ENCODE measurements at places on chromosomes 5 and 9.

- DNase-seq: no peak
Measured at GRCh38 chr5:82205005-82205404, 73.1 kb downstream of the RPS23 start.

GRCh38 chr9:18985464-18985951 lies 47.5 kb downstream of the SAXO1 start:
- no peak for DNase-seq

DNA sequence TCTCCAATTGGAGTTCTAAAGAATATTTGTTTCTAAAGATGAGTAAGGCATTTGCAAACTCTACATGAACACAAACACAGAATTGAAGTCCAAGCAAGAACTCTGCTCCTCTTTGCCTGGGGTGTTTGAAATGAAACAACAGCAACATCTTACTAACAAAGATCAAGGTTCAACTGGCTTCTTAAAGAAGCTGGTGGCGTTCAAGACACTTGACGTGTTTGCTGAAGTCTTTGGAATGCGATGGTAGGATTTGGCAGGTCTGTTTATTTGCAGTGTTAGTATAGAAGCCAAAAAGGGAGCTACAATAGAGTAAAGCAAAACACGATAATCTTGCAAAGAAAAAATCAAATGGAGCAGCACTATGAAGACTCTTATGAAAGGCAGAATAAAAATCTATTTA lies 94.9 kb downstream of the BASP1 start:
- no peak for DNase-seq

GRCh38 chr5:14032918-14033317 lies 88.4 kb upstream of the DNAH5 start:
- no peak for DNase-seq

DNA sequence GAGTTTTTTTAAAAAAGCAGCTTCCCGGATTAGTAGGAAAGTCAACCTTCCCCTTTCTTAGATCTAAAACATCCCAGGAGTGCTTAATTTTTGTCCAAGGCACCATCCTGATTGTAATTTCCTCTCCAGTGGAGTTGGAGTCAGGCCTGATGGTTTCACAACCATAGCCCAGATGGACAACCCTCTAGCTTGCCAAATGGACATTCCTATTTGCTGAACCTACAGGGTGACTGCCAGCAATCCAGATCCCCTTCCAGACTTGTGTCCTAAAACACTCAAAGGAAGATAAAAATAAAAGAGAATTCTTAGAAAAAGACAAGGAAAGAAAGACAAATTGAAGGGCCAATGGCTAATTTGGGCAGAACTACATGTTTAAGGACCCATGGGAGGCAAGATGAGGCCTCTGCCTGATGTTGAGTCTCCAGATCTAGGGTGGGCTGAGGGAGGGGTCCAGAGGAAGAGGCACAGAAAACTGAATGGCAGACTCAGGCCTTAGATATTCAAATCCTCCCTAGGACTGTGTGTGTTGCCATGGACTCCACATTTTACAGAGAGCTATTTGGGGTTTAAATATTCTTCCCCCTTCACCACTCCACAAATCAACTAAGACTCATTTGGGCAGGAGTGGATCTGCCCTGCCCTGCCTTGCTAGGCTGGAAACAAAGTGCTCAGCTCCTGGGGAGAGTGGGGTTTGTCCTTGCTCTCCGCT lies 38.5 kb upstream of the SLC44A1 start:
- no peak for DNase-seq

GRCh38 chr9:93008457-93008856 lies 50.0 kb upstream of the SUSD3 start:
- no peak for DNase-seq

DNA sequence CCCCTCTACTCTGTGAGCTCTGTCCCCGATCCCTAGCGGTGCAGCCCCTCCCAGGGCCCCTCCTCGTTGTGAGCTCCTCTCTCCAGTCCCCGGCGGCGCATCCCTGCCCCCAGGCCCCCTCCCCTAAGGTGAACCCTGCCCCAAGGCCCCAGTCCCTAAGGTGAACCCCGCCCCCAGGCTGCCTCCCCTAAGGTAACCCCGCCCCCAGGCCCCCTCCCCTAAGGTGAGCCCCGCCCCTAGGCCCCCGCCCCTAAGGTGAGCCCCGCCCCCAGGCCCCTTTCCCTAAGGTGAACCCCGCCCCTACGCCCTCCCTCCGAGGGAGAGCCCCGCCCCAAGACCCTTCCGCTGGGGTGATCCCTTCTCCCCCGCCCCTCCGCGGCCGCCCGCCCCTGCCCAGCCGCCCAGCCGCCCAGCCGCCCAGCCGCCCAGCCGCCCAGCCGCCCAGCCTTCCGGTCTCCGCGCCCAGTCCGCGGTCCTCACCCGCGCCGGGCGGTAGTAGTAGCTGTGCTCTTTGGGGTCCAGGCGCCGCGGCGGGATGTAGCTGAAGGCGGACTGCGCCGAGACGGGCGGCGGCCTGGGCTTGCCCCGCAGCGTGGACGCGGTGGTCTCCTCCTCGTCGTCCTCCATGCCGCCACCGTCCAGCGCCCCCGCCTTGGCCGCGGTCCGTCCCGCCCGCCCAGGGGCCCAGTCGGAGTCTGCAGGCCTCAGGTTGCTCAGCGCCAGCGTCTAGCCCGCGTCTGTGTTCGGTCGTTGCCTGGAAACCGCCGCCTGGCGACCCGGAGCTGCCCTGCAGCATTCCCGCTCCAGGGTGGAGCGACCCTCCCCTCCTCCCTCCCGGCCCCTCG lies at the start of gene CFAP90:
TSS of gene CFAP90 (minus strand) at position 739 of the 845 bp plus-strand sequence. CDS start at position 627, 112 bp downstream.
- peak; percentile 18 for DNase-seq

DNA sequence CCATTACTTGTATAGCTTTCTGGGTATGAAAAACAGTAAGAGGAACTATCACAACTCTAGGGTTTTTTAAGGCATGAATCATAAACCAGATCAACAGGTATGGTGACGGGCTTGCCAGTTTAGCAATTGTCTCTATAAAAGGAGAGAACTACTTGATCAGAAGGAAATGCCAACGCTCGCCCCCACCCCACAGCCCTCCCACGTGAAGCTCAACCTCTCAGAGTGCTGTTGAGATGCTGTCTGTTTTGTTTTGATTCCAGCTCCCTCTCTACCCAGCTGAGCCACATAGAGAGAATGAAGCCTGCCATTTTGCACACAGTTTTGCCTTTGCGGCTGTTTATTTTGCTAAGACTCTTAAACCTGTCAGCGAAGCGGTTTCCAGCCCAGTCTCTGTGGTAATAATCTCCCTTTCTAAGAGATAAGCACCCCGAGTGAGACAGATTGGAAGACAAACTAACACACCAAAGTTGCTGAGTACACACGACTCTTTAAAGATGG lies 257.9 kb upstream of the ANKRD55 start:
- peak; percentile 59 for DNase-seq

GRCh38 chr9:10080012-10080411 lies 532.8 kb downstream of the PTPRD start:
- no peak for DNase-seq

DNA sequence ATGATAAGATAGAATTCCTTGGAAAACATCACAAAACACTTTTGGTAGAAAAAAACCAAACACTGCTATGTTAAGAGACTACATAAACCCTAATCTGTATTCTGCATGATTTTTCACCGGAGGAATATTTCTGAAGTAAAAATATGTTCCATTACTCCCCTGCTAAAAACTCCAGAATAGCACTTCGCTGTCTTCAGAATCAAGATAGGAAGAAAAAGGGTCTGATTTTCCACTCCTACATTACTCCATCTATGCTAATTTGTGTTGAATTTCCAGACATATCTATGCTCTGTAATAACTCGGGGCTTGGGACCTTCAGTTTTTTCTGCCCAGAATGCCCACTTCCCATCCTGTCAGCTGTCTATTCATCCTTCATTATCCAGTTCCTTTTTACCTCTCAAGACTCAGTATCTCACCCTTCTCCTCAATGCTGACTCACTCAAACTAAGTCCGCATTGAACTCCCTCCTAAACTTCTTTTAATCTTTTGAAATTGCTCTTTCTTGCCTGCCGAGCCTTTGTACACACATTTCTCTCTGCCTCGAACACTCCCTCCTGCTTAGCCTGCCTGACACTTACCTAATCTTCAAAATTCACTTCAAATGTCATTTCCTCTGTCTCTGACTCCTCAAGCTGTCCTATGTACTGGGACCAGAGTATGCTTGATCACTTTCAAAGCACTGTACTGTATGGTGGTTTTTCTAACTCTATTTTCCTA lies 171.0 kb downstream of the ARRDC3 start:
- DNase-seq: no peak

DNA sequence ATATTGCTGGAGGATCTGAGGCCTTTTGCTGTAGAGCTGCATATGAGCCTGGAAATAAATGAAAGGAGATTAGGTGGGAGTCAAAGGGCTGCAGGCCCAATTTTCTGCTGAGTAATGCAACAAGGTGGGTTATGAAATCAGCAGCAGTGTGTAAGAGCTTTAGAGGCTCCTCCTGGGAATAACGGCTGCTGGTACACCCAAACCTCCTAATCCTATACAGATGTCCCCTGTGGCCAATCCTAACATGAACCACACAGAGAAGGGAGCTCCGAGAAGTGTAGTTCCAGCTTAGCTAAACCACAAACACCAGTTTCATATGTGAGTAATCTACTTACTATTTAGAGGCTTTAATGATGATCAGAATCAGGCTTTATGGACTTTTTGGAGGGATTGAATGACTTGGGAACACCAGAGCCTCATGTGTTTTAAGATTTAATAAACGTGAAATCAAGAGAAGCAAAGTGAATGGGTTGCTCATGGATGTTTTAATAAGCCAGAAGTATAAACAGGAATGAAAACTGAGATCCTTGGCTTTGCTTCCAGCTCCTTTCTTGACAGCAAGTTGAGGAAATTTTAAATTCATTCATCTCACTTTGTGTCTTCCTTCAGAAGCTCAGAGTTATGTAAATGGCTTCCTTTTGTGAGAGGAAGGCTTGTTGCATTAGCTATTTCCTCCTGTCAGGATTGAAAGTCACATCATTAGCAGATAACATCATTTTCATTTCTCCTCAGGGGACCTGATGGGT lies 437.5 kb downstream of the TMEM232 start:
- DNase-seq: no peak

DNA sequence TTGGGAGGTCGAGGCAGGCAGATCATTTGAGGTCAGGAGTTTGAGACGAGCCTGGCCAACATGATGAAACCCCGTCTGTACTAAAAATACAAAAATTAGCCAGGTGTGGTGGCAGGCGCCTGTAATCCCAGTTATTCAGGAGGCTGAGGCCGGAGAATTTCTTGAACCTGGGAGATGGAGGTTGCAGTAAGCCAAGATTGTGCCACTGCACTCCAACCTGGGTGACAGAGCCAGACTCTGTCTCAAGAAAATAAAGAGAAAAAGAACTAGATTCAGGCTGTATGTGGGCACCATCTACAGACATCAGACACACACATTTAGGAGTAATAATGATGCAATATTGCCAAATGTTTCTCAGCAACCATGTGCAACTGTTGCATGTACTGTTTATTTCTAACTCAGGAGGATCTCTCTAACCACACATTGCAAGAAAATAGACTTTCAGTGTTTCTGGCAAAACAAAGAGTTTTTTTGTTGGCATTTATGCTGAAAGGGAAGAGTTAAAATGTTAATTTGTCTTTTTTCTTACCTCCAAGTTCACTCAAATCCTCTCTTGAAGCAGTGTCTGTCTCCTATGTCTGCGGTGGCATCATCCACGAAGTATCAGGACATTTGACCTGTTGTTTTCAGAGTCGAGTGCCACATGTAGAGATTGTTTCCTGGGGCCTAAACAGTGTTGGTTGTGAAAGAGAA lies 5.1 kb upstream of the ORM1 start:
- DNase-seq: no peak

- no peak for DNase-seq
Measured at GRCh38 chr5:61386045-61386800, 54.2 kb downstream of the ZSWIM6 start.

DNA sequence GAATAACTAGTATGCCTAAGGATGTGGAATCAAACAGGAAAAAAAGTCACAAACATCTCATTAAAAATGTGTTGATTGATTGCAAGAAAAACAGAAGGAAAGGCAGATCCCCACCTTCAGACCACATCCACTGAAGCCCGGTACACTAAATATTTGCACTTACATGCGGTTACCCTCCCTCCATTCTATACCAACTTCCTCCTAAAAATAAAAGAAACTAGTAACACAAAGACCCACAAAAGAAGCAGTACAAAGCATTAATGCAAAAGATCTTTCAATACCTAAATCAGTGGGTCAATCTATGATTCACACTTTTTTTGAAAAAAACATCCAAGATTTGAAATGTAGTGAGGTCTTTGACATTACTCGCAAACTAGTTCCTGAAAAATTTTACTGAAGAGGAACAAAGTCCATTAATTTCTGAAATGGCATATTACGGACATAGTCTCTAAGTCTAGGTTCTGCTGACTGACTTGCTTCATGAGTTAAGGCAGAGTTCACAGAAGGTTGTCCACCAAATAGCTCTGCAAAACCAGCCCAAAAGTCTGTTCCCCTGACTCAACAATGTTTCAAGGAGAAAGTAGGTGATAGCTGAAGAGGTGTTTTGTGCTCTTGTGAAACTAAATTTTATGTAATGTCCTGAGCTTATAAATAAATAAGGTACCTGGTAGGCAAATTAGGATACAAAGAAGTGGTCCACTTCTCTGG lies 100.7 kb downstream of the PAM start:
- DNase-seq: no peak

GRCh38 chr9:100426530-100427365 lies at the start of gene MSANTD3:
MSANTD3 (plus strand) TSS chr9:100427143; CDS start chr9:100441939, 14,796 bp downstream.
- peak; percentile 57 for DNase-seq

DNA sequence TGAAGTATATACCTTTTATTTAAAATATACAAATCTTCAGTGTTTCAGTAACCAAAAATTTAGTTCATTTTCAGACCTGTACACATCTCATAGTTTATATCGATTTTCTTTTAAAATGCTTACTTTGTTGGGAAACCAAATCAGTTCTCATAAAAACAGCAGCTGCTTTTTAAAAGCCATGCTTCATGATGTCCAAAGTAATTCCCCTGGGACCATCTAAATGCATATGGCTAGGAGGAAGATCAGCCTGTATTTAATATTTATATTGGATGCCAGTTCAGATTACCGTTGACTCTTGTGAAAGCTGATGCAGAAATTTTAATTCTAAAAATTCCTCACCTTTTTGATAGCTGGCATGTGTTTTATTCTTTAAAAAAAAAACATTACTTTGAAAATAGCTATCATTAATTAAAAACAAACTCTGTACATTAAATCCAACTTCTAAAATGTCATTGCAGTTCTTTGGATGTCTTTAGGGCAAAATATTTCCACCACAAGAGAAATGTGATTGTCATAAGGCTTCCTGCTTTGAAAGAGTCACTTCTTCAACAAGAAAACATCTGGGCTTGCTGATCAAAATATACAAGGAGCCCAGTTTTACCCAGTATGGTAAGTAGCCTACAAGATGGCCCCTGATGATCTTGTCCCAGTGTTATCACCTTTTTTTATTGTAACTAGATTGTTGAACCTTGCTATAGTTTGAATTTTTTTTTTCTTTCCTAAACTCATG lies 1242.9 kb upstream of the CDH6 start:
- no peak for DNase-seq

DNA sequence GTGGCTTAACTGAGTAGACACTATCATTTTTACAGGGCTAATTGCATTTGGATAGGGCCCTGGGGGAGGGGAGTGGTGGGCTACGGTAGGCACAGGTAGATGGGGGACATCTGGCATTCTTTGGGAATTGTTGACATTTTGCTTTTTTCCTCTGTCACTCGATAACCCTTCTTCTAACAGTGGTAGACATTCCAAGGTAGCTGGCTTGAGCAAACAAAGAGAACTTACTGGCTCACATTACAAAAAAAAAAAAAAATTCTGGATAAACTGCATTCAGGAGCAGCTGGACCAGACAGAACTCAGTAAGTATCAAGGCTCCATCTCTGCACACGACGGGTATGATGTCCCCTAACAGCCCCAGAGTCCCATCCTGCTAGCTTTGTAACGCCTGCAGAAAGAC lies 585.2 kb downstream of the ZNF608 start:
- DNase-seq: no peak

Data from activated CD8-positive, alpha-beta T cell treated with anti-CD3 and anti-CD28 coated beads for 36 hours (primary cell).